Articular chondrocyte of knee joint (primary cell): ENCODE measurements at places on chromosomes 16 and 17. TPM values are rescaled to one million over a fixed set of nuclear protein-coding genes. Genes with fewer than 3 reads are reported as not detected.

KRT222 gene
- total RNA-seq: not detected in 2 replicates

KRT40 gene
- total RNA-seq: not detected in 2 replicates

EPOP gene
- total RNA-seq: 1.1 and 1.7 TPM in 2 replicates

PSKH1 gene
- 15.2 and 15.4 TPM in 2 replicates for total RNA-seq

CKLF gene
- 43.5 and 47.5 TPM in 2 replicates for total RNA-seq

TBC1D3G gene
- total RNA-seq: not detected in 2 replicates

SLFN5 gene
- 63.5 and 74.9 TPM in 2 replicates for total RNA-seq

PYY gene
- total RNA-seq: 0.11 and 0.13 TPM in 2 replicates

NATD1 gene
- total RNA-seq: 5.7 and 6.7 TPM in 2 replicates

CHD9NB gene
- 1.0 and 1.9 TPM in 2 replicates for total RNA-seq

ALOX15B gene
- total RNA-seq: under 0.01 and 0.32 TPM in 2 replicates
